Ecto neural progenitor cell (in vitro differentiated cells): ENCODE measurements at places on chromosomes 2 and 18.

DNA sequence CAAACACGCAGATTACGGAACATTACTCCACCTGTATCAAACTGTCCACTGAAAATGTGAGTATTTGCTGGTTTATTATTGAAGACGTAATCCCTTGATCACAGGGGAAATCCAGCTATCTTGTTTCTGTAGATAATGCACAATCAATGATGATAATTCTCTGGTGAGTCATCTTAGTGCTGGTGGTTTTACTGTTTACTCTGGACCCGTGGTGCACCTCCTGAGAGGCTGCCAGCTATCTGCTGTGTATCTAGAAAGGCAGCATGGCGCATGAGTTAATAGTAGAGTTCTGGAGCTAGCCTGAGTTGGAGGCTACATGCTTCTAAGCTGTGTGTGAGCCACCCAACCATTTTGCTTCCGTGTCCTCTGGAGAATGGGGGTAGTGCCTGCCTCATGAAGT lies 6.5 kb downstream of the NCAPH start:
- no peak for DNase-seq

DNA sequence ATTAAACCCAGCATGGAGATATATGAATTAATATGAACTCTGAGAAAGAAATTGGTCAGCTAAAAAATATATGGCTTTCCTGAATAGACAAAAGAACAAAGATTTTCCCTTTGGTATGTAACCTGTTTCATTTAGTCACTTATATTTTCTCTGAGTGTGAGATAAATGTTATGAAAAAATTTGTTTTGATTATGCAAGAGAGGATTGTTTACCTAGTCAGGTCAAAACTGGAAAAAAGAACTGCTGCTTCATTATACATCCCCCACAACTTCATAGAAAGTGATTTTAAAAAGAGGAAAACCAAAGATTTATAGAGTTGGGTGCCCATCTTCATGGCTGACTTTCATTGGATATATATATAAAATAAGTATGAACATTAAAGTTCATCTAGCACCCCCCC lies 242.2 kb upstream of the FN1 start:
- no peak for DNase-seq

DNA sequence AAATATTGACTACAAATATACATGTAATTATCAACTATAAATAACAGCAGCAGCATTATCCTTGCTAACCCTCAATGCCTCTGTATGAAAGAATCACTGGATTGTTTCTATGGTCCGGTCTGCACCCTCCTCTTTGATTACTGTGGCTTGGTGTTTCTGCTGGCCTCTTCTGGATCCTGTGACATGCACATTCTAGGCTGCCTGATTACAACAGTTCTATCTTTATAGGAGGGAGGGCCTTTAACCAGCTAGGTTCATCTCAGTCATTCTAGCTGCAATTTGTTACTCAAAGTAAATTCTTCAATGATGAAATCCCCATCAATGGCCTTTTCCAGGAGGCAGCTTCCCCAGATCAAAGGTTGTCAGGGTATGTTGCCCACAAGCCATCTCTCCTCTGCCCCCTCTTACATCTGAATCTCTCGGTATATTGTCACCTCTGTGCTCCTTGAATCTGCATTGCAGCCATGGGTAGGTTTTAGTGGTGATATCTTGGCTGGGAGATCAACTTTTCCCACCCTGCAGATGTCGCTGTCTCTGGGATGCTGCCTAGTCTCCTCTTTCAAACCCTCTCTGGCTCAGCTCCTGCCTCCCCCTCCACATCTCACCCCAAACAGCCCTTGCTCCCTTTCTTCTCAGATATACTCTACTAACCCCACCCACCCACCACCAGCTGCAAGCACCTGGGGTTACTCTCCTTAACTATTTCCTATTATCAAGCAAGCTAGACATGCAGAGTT lies 106.2 kb upstream of the BZW1 start:
- DNase-seq = peak; percentile 60

- DNase-seq = no peak
These were observed 130.3 kb downstream of the CELF4 start for GRCh38 chr18:37435150-37435867.

GRCh38 chr2:96895746-96896651 lies 26.1 kb upstream of the SEMA4C start:
- DNase-seq = no peak

DNA sequence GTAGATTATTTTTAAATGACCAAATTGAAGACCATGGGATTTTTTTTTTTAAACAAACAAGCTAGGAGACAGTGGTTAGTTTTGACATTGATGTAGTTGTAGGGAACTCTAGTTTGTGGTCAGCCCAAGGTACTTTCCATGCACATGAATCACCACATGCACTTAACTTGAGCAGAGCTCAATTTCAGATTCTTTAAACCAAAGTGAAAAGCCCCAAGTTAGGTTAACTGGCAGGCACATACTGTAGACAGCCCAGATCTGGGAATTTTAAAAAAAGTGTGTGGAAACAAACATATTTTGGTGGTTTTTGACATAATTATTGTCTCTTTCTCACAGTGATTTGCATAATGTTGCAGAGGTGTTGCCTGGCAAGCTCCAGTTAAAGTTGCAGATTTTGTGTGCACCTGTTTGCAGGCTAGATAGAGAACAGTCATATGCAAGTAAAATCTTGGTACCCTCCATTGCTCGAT lies 88.4 kb downstream of the BCL2L11 start:
- no peak for DNase-seq

- DNase-seq = no peak
These were observed 118.4 kb downstream of the ARL4C start for GRCh38 chr2:234378440-234378839.

DNA sequence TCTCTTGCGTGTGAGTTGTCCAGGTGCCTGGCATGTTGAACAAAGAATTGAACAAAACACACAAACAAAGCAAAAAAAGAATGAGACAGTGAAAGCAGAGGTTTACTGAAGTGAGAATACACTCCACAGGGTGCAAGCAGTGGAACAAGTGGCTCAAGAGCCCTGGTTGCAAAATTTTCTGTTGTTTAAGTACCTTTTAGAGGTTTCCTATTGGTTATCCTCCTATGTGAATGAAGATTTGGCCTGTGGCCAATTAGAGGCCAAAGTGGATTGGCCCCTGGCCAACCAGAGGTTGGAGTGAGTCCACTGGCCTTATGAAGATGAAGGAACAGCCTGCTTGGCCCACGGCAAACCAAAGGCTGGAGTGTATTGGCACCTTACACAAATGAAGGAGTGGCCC lies 1188.5 kb upstream of the NRXN1 start:
- DNase-seq = no peak

DNA sequence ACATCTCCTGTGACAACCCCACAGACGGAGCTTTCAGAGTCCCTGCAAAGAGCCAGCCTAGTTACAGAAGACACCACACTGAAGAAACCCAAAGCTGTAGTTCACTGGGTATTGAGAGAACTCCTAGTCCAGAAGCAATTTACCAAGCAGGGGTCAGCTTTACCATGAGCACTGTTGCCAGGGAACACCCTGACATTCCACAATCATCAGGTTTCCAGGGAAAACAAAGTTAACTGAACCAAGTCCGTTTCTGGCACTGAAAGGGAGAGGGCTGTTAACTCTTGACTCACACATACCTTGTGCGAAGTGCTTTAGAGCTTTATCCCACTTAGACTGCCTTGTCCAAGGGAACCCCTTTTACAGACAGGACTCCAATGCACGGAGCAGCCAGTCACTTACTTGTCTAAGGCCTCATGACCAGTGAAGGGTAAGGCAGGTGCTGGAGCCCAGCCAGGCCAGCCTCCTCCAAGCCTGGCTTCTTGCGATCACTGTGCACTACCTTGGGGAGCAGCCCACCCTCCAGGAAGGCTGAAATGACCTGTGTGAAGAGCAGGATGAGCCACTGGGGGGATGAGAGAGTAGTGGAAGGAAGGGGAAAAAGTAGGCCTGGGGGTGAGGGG lies 53.9 kb downstream of the REEP1 start:
- DNase-seq = no peak

DNA sequence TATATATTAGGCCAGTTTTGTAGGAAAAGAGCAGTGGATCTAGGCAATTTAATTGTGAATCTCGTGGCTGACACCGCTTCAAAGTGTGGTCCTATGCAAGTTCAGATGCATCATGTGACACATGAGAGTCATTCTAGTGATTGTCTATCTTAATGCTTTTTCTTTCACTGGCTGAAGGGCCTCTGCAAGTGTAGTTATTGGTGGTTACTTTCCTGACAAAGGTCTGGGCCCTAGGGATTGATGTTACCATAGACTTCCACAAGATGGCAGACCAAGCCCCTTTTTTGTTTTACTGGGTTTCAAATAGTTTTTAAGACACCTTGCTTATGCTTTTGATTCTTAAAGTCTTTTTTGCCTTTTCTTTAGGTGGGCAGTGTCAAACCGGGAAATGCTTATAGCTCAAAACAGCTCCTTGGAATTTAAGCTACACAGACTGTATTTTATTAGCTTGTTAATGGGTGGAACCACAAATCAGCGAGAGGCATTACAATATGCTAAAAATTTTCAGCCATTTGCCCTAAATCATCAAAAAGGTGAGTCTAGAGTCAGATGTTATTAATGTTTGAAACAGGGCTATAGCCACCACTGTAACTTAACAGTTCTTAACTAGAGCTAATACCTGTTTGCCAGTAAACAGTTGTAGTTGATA lies 25.9 kb downstream of the CD8A start:
- DNase-seq = no peak

- no peak for DNase-seq
These were observed 84.9 kb upstream of the ST8SIA3 start for GRCh38 chr18:57267368-57267925.

DNA sequence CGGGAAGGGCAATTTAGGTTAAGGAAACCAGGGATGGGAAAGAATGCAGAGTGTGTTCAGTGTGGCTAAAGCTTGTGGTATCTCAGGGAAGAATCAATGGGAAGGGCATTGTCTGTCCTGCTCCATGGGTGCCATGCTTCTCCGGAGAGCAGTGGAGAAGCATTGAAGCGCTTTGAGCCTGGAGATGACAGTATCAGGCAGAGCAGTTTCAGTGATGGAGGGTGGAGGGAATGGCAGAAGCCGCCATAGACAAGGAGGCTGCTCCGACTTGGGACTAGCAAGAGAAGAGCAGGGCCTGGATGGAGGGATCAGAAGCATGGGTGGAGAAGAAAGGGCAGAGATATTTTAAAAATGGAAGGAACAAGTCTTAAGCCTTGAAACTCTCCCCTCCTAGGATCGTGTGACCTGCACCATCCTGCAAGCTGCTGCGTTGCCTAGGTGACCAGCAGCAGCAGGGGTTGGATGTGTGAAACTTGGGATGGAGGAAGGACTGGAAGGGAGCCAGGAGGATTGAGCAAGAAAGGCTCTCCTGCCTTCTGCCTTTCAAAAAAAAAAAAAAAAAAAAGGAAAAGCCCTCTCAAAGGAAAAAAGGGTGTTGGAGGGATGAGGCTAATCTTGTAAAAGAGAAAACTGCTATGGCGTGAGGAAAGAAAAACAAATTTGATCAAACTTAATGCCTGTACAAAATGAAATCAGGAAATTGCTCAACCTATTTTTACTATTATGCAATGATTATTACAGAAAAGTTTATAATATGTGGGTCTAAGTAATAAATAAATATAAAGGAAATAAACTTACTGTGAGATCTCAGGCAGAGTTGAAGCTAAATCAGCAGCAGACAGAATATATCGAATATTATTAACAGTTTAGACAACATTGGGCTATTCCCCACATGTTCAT lies 493.8 kb upstream of the NRP2 start:
- peak; percentile 56 for DNase-seq

- DNase-seq = no peak
These were observed 235.6 kb downstream of the ICOS start for GRCh38 chr2:204172145-204172600.

- DNase-seq = no peak
These were observed 4.3 kb upstream of the CDCA7 start for GRCh38 chr2:173350383-173350782.

DNA sequence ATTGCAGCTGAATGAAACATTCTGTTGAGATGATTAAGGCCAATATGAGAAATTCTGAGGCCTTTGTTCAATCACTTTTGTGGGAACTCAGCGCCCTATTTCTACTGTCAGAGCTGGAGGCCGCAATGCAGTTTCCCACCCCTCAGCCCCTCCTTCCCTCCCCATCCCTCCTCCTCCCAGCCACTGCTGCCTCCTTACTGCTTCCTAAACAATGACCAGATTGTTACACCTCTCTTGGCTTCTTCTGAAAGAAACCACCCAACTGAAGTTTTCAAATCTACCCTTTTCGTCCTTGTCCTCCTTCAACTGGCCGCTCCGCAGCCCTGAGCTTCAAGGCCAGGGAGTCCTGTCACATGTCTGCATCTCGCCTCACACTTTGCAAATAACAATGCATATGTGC lies 36.7 kb upstream of the MAPK4 start:
- DNase-seq = no peak

DNA sequence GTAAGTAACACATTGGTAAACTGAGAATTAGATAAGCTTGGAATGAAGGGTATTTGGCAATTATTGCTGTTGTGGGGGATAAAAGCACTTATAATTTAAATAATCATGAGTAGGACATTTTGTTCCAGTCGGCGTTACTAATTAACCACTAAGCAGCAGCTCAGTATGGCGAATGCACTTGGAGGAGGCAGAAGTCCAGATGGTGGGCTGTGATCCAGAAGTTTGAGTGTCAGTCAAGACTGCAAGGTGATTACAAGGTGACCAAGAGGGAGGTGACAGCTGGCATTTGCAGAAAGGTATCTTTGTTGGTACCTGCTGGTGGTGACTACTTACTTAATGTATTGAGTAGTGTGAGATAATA lies 643.6 kb upstream of the FAM98A start:
- no peak for DNase-seq

GRCh38 chr2:224570328-224570993 lies 14.7 kb downstream of the CUL3 start:
- DNase-seq = no peak

- no peak for DNase-seq
These were observed 57.7 kb downstream of the EIPR1 start for GRCh38 chr2:3319745-3320566.

DNA sequence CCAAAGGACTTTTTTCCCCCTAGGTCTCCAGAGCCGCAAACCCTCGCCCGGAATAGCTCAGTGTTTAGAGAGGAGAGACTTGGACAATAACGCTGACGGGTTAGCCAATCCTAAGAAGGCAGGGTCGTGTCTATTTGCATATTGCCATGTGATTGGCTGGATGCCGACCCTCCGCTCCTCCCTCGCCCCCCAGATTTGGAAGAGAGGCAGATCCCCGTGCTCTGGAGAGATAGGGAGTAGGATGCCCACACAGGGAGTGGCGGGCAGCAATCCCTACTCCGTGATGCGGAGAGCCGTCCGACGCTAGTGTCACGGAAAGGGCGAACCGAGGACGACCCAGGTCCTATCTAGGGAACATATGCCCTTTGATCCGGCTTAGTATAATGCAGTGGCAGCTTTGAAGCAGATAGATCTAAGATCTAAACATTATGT lies 1.4 kb downstream of the WNT6 start:
- peak; percentile 94 for DNase-seq

DNA sequence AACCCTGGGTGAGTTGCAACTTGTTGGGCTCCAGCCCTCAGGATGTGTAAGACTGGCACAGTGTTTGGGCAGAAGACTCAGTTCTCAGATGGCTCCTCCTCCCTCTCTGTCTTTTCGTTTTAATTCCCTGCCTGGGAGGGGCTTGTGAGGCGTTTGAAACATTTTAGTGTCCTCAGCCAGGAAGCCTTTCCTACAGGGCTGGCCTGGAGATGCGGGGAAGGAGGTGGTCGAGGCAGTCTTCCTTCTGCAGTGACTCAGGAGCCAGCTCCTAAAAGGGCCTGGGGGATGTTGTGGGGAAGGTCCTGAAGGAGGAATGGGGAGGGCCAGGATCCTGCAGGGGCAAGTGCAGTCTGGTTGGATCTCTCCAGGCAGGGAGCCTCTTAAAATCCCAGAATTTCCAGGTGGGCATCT lies 22.1 kb upstream of the IGFBP5 start:
- no peak for DNase-seq

- no peak for DNase-seq
These were observed 97.6 kb upstream of the SLC39A10 start for GRCh38 chr2:195559431-195559914.

- DNase-seq = no peak
These were observed 912 bp upstream of the LAPTM4A start for GRCh38 chr2:20052229-20052851.
